ENCODE measurements at places on chromosomes 5 and 9. TPM values are rescaled to one million over a fixed set of nuclear protein-coding genes. Genes with fewer than 3 reads are reported as not detected.

DNA sequence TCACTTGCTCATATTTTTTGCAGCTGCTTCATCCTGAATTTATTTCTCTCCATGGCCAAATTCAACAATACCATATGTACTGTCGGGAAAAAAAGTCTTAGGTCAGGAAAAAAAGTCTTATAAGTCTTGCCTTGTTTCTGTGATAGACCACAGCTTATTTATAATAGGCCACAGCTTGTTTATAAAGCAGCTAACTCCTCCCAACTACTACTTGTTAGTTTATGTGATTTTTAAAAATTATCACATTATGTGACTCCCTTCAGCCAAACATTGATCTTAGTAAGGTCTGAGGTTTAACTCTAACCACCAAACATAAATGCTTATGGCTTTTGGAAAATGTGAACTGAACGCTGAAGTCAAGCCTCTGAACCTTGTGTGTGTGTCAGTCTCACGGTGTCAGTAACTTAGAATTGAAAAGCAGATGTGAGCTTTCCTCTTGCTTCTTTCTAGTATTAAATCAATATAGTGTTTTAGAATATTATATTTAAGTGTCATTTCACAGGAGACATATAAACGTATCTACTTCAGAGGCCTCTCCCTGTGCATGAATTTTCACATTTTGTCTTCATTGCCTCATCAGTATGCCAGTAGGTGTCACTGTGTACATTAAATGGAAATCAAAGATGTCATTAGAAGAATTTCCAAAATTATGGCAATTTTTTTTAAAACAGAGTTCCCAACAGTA is 51.3 kb downstream of the SNX24 start:
- no peak overlapping the region for H3K4me3 ChIP-seq
- DNase-seq: peak; percentile 9
- no peaks in the 10 kb centered on the region for H3K4me1 ChIP-seq
- H3K36me3 ChIP-seq: no peaks in the 10 kb centered on the region
- H3K27ac ChIP-seq: no peak overlapping the region

GRCh38 chr5:156589104-156589945 is 260.8 kb upstream of the PPP1R2B start:
- no peak overlapping the region for H3K4me3 ChIP-seq
- no peak overlapping the region for H3K27ac ChIP-seq
- H3K36me3 ChIP-seq: no peaks in the 10 kb centered on the region
- H3K27me3 ChIP-seq: no peaks in the 10 kb centered on the region
- no peaks in the 10 kb centered on the region for H3K4me1 ChIP-seq
- DNase-seq: no peak

GRCh38 chr5:158968150-158968549 is 131.6 kb downstream of the EBF1 start:
- no peak for DNase-seq
- no peak overlapping the region for H3K4me3 ChIP-seq
- H3K27ac ChIP-seq: no peak overlapping the region

GRCh38 chr9:14179449-14179848 is 134.5 kb downstream of the NFIB start:
- no peak overlapping the region for H3K27ac ChIP-seq
- H3K4me1 ChIP-seq: peaks cover 16% of the 10 kb centered on the region
- no peaks in the 10 kb centered on the region for H3K27me3 ChIP-seq
- no peaks in the 10 kb centered on the region for H3K36me3 ChIP-seq
- no peak overlapping the region for H3K4me3 ChIP-seq

DNA sequence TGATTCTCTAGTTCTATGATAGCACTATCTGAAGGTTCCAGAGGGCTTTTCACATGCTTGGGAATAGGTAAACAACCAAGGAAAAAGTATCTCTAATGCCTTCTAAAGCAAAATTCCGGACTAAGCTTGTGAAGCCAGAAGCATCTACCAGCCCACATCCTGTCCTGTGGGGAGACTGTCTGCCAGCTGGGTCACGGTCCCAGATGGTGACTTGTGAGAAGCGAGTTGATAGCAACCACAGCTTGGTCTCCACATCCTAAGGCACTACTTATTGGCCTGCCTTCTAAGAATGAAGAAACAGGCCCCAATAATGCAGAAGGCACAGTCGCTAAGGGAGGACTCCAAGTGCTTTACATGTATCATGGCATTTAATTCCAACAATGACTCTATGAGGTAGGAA is 184.1 kb upstream of the ADRA1B start:
- no peaks in the 10 kb centered on the region for H3K36me3 ChIP-seq
- no peak overlapping the region for H3K27ac ChIP-seq
- no peak for DNase-seq
- H3K4me1 ChIP-seq: no peaks in the 10 kb centered on the region
- no peak overlapping the region for H3K4me3 ChIP-seq
- H3K27me3 ChIP-seq: no peaks in the 10 kb centered on the region

DNA sequence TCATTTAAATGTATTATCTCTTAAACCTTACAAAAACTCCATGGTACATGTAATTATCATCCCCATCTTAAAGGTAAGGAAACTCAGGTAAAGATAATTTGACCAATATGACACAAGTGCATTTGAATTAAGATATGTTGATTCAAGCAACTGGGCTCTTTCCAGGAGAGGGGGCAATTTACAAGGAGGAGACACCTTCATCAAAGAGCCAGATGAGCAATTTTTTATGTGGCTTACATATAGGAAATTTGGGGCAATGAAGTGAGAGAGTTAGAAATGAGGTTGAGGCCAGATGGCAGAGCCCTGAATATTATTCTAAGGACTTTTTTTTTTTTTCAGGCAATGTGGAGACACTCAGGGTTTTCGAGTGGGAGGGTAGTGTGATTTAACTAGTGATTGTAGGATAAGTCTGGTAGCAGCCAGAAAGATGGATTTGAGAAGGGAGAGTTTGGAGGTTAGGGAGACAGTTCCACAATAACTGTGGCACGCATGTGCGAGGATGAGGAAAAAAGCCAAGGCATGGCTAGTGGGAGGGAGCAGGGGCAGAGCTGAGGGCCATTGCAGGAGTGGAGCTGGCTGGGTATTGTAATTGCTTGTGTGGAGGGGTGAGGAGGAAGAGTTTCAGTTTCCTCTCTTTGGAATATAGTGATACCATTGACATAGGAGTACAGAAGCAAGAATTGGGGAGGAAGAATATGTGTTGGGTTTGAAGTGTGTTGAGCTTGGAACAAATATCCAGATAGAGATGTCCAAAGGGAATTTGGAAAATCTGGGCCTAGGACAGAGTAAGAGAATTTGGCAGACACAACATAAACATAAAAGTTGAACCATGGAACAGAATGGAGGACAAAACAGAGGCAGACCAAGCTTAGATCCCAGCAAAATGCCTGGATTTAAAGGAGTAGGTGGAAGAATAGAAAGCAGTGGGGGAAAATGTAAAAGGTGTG is 72.0 kb downstream of the ACTBL2 start:
- DNase-seq: no peak
- no peaks in the 10 kb centered on the region for H3K36me3 ChIP-seq
- H3K27ac ChIP-seq: no peak overlapping the region
- no peak overlapping the region for H3K4me3 ChIP-seq

GRCh38 chr5:994821-995220 is 13.8 kb upstream of the NKD2 start:
- no peaks in the 10 kb centered on the region for H3K36me3 ChIP-seq
- H3K4me3 ChIP-seq: no peak overlapping the region
- H3K4me1 ChIP-seq: peaks cover 34% of the 10 kb centered on the region

- DNase-seq: peak; percentile 48
- no peaks in the 10 kb centered on the region for H3K27me3 ChIP-seq
- no peaks in the 10 kb centered on the region for H3K36me3 ChIP-seq
- H3K27ac ChIP-seq: no peak overlapping the region
Measured at GRCh38 chr5:90932052-90932699, 373.6 kb downstream of the ADGRV1 start.

- DNase-seq: no peak
- no peaks in the 10 kb centered on the region for H3K36me3 ChIP-seq
- no peaks in the 10 kb centered on the region for H3K27me3 ChIP-seq
- no peaks in the 10 kb centered on the region for H3K4me1 ChIP-seq
Measured at GRCh38 chr5:23235246-23235645, 272.2 kb upstream of the PRDM9 start.

DNA sequence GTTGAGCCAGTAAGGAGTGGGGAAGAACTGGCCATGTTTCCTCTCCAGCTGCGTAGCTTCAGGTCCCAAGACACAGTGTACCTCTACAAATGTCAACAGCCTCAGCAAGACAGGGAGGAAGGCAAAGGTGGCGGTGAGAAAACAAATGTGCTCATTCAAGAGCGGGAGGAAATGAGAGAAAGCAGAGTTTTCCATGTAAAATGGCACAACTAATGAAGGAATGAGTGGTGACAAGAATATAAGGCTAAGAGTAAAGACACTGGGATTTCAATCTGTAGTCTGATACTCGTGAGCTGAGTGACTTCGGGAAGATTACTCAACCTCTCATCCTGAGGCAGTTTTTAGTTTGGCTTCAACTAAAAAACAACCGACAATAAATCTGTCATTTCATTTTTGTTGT is 67.6 kb downstream of the DPYSL3 start:
- no peak overlapping the region for H3K4me3 ChIP-seq
- H3K27me3 ChIP-seq: no peaks in the 10 kb centered on the region
- H3K27ac ChIP-seq: no peak overlapping the region
- H3K36me3 ChIP-seq: no peaks in the 10 kb centered on the region
- no peak for DNase-seq
- H3K4me1 ChIP-seq: no peaks in the 10 kb centered on the region

- no peak overlapping the region for H3K4me3 ChIP-seq
- no peak for DNase-seq
Measured at GRCh38 chr9:84278130-84278529, 62.4 kb downstream of the SLC28A3 start.

GRCh38 chr9:27247756-27248155 is 49.2 kb downstream of the EQTN start:
- H3K27me3 ChIP-seq: no peaks in the 10 kb centered on the region
- no peaks in the 10 kb centered on the region for H3K4me1 ChIP-seq
- DNase-seq: peak; percentile 28
- H3K4me3 ChIP-seq: no peak overlapping the region
- H3K36me3 ChIP-seq: no peaks in the 10 kb centered on the region

GRCh38 chr9:37916471-37917312 is 12.8 kb upstream of the SLC25A51 start:
- no peaks in the 10 kb centered on the region for H3K4me1 ChIP-seq
- no peak for DNase-seq
- H3K27me3 ChIP-seq: no peaks in the 10 kb centered on the region
- no peak overlapping the region for H3K4me3 ChIP-seq
- peaks cover 44% of the 10 kb centered on the region for H3K36me3 ChIP-seq

GRCh38 chr5:93438124-93438523 is 142.9 kb downstream of the NR2F1-AS1 start:
- H3K27me3 ChIP-seq: no peaks in the 10 kb centered on the region
- peaks cover 6% of the 10 kb centered on the region for H3K4me1 ChIP-seq
- no peak overlapping the region for H3K27ac ChIP-seq
- no peak overlapping the region for H3K4me3 ChIP-seq

- no peak overlapping the region for H3K4me3 ChIP-seq
- DNase-seq: peak; percentile 66
- H3K27me3 ChIP-seq: no peaks in the 10 kb centered on the region
Measured at GRCh38 chr5:135426102-135427082, 20.8 kb downstream of the DCANP1 start.

GRCh38 chr5:78907255-78907891 is 77.7 kb downstream of the ARSB start:
- H3K4me3 ChIP-seq: no peak overlapping the region
- no peaks in the 10 kb centered on the region for H3K27me3 ChIP-seq
- no peak overlapping the region for H3K27ac ChIP-seq
- H3K4me1 ChIP-seq: peaks cover 23% of the 10 kb centered on the region
- no peak for DNase-seq
- peaks cover 6% of the 10 kb centered on the region for H3K36me3 ChIP-seq

GRCh38 chr5:20610681-20611080 is 622.7 kb upstream of the CDH18 start:
- H3K4me3 ChIP-seq: no peak overlapping the region
- no peaks in the 10 kb centered on the region for H3K4me1 ChIP-seq
- H3K27me3 ChIP-seq: no peaks in the 10 kb centered on the region
- no peaks in the 10 kb centered on the region for H3K36me3 ChIP-seq
- H3K27ac ChIP-seq: no peak overlapping the region

DNA sequence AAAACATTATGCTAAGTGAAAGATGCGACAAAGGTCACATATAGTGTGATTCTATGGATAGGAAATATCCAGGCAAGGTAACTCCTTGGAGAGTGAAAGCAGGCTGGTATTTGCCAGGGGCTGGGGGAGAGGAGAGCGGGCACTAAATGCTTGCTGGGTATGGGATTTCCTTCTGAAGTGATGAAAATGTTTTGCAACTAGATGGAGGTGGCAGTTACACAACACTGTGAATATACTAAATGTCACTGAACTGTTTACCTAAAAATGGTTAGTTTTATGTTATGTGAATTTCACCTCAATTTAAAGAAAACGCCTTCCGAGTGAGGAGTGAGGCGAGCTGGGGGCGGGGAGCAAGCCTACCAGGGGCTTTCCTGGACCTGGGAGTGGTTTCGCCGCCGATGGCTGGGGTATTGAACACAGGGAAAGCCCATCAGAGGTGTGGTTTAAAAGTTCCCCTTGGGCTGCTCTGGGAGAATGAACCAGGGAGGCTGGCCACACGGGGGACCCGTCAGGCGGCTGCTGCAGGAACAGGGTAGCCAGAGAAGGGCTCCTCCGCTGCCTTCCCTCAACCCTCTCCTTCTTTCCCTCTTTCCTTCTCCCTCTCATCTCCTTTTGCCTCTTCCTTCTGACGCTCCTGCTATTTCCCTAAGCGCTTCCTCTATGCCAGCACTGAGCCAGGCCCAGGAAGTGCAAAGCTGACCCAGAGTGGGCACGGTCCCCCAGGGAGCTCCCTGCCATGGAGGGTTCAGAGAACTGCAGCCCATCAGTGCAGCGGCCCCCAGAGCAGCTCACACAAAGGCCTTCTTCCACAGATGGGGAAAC is 4.9 kb downstream of the AKNA start:
- no peak overlapping the region for H3K4me3 ChIP-seq
- H3K36me3 ChIP-seq: no peaks in the 10 kb centered on the region
- no peak for DNase-seq
- no peak overlapping the region for H3K27ac ChIP-seq
- peaks cover 45% of the 10 kb centered on the region for H3K4me1 ChIP-seq

DNA sequence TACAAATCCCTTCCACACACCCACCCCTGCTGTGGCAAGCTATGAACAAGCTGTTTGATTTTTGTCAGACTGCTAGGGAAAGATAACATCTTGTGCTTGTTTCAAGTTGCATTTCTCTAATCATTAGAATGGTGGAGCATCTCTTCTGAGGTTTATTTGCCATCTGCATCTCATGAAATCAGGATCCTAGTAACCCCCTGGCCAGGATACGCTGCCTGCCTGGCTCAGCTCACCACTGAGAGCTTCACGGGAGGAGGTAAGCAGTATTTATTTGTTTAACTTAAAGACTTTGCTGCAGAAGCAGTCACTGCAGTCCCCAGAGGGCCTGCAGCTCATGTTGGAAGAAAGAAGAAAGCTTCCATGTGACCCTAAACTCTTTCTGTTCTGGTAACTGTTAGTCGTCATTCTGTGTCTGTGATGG is 83.3 kb upstream of the CXCL14 start:
- no peaks in the 10 kb centered on the region for H3K27me3 ChIP-seq
- H3K4me3 ChIP-seq: no peak overlapping the region

Gene FGF18
- total RNA-seq: not detected

Gene MTX3
- 18.5 TPM for total RNA-seq

Gene EGR1
- 4.5 TPM for total RNA-seq

Gene DNAH5
- total RNA-seq: 0.09 TPM

Gene SH2D3C
- total RNA-seq: not detected

Gene TAS2R1
- total RNA-seq: not detected

Gene HAUS6
- total RNA-seq: 31.1 TPM

Gene SPATA31D4
- total RNA-seq: not detected

Gene EQTN
- total RNA-seq: not detected

Gene PPP3R2
- total RNA-seq: not detected

Gene NUTM2G
- total RNA-seq: not detected

Gene PROP1
- total RNA-seq: not detected

Gene NUP188
- 54.1 TPM for total RNA-seq

Gene TMC1
- 0.02 TPM for total RNA-seq

Gene C5orf34
- total RNA-seq: 6.2 TPM

Gene LHX2
- total RNA-seq: not detected
